DND-41 (cell line): ENCODE measurements at places on chromosomes 6 and 20.

DNA sequence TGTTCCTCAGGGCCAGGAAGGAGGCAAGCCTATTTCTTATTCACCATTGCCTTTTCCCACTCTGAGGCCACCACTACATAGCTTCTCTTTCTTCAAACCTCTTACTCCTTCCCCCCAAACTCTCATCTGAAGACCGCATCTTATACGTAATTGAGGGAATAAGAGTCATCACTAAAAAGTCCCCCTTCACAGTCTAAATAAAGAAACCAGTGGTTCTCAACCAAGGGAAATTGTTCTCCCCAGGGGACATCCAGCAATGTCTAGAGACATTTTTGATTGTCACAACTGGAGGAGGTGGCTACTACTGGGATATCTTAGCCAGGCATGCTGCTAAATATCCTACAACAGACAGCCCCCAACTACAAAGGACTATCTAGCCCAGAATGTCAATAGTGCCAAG is 327.6 kb upstream of the CNR1 start:
- DNase-seq = no peak

DNA sequence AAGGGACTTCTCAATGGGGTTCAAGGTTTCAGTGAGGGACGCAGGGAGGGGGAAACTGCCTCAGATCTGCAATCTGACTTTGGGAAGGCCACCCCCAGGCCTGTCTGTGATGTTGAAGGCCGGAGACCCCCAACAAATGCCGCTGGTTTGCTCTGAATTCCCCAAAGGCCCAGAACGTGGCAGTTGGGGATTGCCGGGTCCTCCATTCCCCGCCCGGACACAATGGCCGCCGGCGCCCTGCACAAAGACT is 326 bp upstream of the BCL2L1 start:
- DNase-seq = no peak

GRCh38 chr6:44661221-44662008 is 273.9 kb downstream of the CDC5L start:
- DNase-seq = no peak

DNA sequence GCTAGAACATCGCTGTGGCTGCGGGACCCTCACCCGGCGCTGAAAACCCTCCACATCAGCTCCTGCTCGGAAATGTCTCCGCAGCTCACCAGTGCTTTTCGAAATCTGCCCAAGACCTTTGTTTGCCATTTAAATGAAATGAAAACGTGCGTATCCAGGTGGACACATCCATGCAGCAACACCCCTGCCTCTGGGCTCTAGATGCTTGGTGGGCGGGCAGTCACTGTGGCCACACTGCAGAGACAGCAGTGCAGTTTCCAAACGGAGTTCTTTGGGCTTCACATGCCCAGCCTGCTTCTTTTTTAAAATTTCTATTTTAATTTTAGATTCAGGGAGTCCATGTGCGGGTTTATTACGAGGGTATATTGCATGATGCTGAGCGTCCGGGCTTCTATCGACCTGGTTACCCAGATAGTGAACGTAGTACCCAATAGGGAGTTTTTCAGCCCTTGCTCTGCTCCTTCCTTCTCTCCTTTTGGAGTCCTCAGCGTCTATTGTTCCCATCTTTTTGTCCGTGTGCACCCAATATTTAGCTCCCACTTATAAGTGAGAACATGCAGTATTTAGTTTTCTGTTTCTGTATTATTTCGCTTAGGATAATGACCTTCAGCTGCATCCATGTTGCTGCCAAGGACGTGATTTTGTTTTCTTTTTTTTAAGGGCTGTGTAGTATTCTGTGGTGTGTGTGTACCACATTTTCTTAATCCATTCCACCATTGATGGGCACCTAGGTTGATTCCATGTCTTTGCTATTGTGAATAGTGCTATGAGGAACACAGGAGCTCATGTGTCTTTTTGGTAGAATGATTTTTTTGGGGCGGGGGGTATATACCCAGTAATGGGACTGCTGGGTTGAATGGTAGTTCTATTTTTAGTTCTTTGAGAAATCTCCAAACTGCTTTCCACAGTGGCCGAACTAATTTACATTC is 4.8 kb upstream of the TUBB2B start:
- DNase-seq = no peak

DNA sequence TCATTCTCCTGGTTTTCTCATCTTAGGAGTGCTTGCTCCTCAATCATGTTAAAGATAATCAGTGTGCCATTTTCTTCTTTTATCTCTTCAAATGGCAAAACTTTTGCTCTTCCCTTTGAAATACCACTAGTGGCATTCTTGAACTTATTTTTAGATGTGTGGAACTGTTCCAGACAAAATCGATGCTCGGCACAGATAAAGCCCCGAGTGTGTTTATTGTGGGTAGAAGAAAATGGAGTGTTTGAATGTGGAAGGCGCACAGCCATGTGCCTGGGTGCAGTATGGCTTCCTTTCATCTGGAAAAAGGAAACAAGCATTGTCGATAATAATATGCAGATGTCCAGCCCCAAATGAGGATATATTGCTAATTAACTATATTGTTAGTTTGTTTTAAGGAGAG is 42.4 kb downstream of the ISM1 start:
- peak; percentile 55 for DNase-seq

GRCh38 chr6:57106990-57107389 is 17.0 kb downstream of the ZNF451 start:
- no peak for DNase-seq

DNA sequence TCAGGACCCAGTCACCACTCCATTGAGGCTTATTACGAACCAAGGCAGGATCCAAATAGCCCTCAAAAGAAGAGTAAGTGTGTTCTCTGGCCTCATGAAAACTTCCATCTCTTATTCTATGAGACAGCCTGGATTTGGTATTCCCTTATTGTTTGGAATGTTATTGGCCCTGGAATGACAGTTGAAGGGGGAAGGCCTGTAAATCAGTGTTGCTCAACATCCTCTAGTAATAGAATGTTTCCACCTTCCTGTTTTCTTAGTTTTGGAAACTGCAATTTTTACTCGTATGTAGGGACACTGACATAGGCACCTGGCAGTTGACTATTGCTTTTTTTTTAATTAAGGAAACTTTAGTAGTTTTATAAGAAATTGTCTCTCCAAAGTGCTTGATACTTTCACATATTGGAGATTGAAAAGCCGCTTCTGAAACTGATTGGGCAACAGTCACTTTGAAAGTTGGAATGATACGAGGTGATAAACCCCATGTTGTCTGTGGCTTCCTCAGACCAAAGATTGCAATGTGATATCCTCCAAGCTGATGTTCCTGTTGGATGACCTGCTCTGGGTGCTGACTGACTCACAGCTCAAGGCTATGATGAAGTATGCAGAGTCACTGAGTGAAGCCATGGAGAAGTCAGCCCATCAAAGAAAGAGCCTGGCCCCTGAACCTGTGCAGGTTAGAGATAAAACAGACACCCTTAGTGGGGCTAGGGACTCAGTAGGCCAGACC is 43.1 kb downstream of the BLTP3A start:
- DNase-seq = no peak

GRCh38 chr6:158621694-158622544 is 22.6 kb downstream of the DYNLT1 start:
- DNase-seq = no peak
